ENCODE measurements at places on chromosomes 12 and 14.

- DNase-seq: no peak
Measured at GRCh38 chr12:113162102-113163029, 12.8 kb downstream of the CFAP73 start.

- no peak for DNase-seq
Measured at GRCh38 chr12:47833591-47834012, 13.9 kb upstream of the HDAC7 start.

DNA sequence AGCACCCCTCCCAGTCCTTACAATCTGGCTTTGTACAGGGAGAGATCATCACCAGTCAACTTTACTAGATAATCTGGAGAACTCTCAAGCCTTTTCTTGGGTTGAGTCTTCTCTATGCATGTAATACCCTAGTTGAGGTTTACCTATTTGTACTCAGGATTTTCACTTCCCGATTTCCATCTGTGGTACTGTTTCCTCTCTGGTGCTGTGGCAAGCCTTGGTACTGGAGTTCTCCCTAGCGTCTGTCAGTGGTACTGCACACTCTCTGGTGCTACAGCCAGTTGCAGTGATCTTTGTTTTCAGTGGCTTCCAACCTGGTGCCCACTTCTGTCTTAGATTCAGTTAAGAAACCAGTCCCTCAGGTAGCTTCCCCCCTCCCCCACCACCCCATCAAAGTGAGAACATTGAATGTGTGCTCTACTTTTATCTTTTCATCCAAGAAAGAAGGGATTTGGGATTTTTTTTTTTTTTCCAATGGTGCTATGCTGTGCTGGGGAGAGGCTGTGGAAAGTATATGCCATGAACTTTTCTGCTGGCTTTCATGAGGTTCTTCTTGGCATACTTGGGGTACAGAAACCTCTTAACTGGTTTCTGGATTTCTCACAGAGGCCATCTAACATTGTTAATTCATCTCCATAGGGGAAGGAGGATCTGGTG lies 69.4 kb upstream of the EVL start:
- no peak for DNase-seq

DNA sequence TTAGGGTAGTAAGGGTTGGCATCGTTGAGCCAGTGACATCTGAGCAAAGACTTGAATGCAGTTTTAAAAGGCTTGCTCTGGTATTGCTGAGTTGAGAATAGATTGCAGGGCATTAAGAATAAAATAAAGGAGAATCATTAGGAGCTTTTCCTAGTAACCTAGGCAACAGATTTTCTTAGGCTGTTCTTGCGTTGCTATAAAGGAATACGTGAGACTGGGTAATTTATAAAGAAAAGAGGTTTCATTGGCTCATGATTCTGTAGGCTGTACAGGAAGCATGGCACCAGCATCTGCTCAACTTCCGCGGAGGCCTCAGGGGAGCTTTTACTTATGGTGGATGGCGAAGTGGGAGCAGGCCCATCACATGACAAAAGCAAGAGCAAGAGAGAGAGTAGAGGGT lies 97.4 kb downstream of the RAD51B start:
- DNase-seq: no peak

- DNase-seq: no peak
Measured at GRCh38 chr12:92335831-92336230, 190.2 kb upstream of the BTG1 start.

DNA sequence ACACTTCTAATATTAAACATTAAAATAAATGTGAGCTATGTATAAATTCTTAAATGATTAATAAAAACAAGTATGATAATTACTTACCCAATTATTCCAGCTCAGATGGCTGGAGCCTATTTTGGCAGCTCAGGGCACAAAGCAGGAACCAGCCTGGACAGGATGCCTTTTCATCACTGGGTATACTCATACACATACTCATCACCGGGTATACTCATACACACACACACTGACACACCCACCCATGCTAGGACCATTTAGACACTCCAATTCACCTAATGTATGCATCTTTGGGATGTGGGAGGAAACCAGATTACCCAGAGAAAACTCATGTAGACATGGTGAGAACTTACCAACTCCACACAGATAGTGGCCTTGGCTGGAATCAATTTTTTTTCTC lies 57.9 kb upstream of the CNOT2 start:
- DNase-seq: no peak

DNA sequence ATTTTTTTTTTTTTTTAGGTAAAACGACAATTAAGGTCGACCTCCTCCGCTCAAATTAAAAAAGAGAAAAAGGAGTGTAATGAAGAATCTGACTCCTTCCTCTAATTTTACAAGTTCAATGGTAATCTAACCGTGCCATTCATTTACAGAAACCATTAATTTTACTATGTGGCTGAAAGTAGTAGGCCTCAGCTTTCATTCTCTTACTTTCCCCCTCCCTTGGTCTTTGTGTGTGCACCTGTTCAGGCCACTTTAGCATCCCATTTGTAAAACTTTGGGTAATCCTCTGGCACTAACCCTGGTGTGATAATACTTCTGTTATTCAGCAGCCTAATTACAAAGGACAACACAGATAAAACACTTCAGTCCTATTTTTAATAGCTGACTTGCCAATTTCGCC lies 128.1 kb downstream of the ASCL1 start:
- no peak for DNase-seq

DNA sequence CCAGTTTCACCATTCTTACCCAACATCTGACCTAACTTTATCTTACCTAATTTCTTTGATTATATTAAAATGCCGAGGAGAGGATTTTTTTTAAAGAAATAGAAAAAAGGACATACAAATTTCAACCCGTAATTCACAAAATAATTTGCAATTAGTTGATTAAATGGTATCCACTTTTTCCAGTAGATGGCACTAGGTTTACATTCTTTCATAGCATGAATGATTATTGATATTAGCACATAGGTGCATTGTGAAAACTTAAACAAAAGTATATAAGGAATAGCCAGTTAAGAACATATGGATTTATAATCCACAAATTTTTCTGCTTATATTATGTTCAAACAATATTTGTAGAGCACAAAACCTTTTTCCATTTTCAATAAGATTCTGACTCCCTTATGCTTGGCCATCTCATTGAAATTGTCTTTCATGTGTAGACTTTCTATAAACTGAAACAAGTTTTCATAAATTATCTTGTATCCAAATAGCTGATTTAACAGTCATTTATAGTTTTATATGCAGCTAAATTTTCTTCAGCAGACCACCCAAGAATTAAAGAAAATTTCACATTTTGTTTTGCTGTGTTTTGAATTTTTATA lies 35.3 kb downstream of the MSRB3 start:
- no peak for DNase-seq
